ENCODE measurements at places on chromosomes 4 and X. TPM values are rescaled to one million over a fixed set of nuclear protein-coding genes. Genes with fewer than 3 reads are reported as not detected.

DNA sequence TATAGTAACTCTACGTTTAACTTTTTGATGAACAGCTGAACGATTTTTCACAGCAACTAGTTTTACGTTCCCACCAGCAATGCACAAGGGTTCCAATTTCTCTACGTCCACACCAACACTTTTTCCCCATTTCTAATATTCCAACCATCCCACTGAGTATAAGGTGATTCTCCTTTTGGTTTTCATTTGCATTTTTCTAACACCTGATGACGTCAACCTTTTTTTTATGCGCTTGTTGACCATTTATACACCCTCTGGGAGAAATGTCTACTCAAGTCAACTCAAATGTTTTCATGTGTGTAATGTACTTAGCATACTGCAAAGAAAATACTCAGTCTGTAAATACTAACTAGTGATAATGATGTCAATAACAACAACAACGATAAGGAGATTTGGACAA is 177.2 kb upstream of the TENM3 start:
- no peak for DNase-seq

GRCh38 chr4:102139132-102139573 is 206.1 kb downstream of the SLC39A8 start:
- DNase-seq: no peak

The ATP2B3 gene
- 0.28 TPM for polyA plus RNA-seq

DNA sequence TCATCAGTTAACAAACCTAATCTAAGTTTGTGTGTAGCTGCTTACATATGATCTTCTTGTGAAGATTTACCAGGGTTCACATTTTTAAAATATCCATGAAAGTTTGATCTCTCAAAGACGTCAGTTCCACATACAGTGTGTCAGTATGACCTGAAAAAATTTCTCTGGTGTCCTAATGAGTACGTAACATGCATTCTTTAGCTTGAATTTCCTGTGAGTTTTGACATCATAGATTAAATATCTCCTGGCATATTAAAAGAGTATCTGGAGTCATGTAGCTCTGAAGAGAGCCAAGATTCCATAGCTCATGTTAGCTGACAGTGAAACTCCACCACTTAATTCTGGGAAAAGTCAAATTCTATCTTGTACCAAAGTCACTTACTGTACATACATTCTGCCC is 43.9 kb upstream of the PDLIM5 start:
- no peak for DNase-seq

- no peak for DNase-seq
These were observed 89.2 kb downstream of the GATB start for GRCh38 chr4:151671541-151672059.

- no peak for DNase-seq
These were observed 60.3 kb downstream of the EGF start for GRCh38 chr4:109972786-109973528.

The AMTN gene
- polyA plus RNA-seq: not detected

DNA sequence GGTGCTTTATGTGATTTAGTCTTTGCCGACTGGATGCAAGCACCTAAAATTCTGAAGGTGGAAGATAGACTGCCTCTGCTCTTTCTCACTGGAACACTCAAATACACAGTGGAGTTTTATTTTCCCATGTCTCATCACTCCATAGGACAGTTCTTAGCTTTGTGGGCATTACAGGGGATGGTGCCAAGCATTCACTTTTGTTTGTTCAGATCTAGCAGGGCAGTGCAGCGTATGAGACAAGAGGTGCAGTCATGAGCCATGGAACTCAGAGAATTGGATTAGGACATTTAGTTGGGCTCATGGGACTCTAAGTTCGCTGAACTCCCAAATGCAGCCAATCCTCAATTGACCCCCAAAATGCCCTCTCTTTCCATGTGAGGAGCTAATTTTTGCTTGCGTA is 1136.9 kb upstream of the PRKX start:
- DNase-seq: no peak

DNA sequence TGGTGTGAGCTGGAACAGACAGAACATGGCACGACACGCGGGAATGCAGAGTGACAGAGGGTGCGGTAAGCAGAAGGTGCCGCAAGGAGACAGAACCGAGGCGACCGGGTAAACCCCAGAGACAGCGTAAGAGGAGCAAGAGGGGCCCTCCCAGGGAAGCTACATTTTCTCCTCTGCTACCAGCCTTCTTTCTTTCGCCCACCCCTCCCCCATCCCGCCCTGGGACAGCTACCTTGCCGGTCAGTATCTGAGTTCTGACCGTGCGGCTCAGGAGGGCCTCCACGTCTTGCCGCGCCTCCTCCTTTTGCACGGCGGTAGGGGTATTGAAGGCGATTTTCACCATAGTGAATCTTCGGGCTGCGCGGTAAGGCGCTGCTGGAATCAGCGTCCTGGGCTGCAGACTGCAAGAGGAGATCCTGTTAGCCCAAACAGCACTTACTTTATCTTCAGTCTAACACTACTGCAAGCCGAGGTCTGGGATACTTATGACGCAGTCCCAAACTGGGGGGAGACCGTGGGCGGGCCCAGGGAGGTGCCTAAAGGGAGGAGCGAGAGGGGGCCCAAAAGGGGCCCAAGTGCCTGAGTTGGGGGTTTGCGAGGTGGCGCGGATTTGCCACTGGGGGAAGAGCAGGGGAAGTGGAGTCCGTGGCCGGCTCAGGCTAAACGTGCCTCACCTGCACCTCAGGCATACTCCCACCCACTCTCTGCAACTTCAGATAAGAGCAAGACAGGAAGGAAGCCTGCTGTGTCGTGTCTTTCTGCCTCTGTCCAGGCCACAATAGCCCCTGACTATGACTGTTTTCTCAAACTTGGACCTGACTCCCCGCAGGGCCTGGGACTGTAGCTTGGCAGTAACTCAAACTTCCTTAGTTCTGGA is at the start of gene ITM2A:
TSS of gene ITM2A (minus strand) at position 462 of the 877 bp plus-strand sequence. CDS start at position 343, 119 bp downstream.
- no peak for DNase-seq

The CSAG2 gene
- polyA plus RNA-seq: not detected

DNA sequence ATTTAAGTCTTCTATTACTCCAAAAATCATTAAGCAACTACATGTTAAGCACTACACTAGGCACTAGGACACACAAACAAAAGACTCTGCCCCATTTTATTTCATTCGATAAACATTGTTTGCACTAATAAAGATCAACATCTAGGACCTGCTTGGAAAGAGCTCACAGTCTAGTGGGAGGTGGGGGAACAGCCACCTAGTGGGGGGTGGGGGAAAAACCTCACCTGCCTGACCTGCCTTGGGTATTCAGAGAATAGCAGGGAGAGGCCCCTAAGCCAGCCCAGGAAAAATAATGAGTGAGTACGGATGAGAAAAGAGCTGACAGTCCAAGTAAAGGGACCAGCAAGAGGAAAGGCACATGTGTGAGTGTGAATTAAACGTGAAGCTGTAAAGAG is 52.2 kb downstream of the PRDM5 start:
- no peak for DNase-seq

DNA sequence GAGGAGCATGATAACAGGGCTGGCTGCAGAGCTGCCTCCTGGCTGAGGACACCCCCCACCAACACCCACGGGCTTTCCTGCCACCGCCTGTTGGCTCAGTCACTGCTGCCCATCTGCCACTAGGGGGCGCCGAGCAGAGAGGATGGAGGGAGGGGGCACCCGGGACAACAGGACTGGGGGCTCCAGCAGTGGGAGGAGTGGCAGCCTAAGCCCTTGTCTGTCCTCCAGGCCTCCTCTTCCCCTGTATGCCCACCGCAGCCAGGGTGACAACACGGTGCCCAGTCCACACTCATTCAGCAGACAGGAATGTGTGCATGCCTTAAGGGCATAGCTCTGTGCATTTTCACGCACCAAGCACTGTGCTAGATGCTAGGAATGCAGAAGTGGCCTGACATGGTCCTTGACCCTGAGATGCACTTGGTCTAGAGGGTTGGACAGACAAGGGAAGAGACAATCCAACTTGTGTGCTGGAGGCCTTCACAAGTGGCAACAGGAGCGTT is 149.9 kb downstream of the AMMECR1 start:
- no peak for DNase-seq

- DNase-seq: no peak
These were observed 147.7 kb downstream of the DCK start for GRCh38 chr4:71141125-71141524.

DNA sequence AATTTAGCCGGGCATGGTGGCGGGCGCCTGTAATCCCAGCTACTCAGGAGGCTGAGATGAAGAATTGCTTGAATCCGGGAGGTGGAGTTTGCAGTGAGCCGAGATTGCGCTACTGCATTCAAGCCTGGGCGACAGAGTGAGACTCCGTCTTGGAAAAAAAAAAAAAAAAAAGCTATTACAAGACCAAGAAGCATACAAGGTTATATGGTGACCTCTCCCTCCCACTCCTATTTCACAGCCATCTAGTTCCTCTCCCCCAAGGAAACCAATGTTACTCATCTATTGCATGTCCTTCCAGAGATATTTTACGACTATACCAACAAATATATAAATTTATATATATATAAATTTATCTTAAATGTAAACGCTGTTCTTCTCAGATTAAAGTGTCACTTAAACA is 3.2 kb downstream of the SLC9A7 start:
- no peak for DNase-seq

GRCh38 chr4:162938738-162939485 is 227.8 kb downstream of the NAF1 start:
- no peak for DNase-seq

GRCh38 chr4:142585411-142585810 is 260.7 kb downstream of the INPP4B start:
- no peak for DNase-seq

DNA sequence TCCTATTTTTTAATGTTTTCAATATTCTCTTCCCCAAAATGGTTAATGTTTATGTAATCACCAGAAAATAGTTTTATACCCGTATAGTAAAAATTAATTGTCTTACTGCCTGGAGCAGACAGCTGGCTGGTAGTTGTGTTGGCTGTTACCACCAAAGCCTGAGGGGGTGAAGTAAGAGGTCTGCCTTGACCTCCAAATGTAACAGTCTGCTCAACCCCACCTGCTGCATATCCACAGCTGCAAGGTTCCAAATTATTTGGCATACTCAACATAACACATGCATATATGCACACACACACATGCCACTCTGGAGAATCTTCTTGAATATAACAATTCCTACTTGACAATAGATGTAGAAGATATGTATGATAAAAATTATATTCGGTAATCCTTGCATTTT is 624.3 kb downstream of the ADGRL3 start:
- DNase-seq: no peak

The KLHL5 gene
- 35.5 TPM for polyA plus RNA-seq

The GPC4 gene
- polyA plus RNA-seq: 19.6 TPM

The PNMA6F gene
- polyA plus RNA-seq: 0.44 TPM

GRCh38 chr4:88091378-88091777 is 67.1 kb downstream of the ABCG2 start:
- DNase-seq: no peak

The SGMS2 gene
- polyA plus RNA-seq: 14.2 TPM

DNA sequence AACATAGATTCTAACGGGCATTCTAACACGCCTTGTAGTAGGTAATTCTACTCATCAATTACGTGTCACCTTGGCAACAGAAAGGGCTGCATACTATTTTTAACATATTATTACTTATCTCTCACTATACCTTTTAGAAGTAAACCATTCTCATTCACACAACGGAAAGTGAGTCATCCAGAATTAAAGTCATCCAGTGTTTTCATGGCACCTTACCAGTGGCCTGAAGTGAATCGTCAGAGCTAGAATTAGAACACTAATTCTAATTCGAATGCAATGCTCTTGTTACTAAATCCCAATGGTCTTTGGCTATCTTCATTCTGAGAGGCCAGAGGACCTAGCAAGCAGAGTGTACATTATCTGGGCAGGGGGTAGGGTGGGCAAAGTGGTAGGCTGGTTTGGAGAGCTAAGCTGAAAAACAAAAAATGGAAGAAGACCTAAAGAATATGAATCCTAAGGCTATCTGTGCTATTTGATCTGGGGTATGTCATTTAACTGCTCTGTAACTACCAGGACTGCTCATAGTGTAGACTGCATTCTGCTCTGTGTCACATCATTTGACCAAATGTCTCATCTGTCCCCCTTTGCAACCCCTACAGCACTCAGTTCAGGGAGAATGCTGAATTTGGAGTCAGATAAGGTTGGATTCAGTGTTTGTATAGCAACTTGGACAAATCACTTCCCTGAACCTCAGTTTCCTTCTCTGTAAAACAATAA is 96.5 kb downstream of the HDAC8 start:
- DNase-seq: no peak

The HAND2 gene
- polyA plus RNA-seq: not detected

- no peak for DNase-seq
These were observed 312.0 kb downstream of the PDGFC start for GRCh38 chr4:156659570-156659969.

DNA sequence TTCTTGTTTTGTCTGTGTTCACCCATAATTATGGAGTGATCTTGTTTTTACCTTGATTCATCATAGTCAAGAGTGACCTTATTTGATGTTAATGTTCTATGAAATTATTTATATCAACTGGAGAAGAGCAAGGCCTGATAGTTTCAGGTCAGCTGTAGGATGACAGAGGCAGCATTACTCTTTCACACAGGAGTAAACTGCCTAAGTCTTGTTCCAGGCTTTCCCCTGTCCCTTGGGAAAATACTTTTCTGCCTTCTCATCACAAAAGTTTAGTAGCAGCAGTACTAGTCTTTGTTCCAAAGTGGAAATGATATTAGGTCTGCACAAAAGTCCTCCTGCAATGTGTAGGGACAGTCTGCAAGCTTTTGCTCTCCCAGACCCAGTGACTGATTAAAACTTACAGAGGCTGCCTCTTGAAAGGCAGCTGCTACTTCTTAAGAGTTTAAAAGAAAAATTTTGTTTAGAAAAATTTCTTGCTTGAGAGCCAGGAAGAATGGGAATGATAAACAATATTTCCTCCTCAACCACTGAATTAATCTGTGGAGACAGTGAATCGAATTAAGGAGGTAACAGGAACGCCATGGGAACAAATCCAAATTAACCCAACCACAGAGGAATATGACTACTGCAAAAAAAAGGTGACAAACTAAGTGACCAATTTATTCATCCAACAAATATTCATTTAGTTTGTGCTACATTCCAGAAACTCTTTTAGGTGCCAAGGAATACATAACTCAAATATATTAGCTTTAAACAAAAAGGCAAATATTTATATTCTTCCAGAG is 991.4 kb upstream of the PABPC4L start:
- no peak for DNase-seq

GRCh38 chr4:3877236-3877635 is 111.1 kb downstream of the ADRA2C start:
- DNase-seq: no peak

The ANXA3 gene
- polyA plus RNA-seq: 72.0 TPM

The HS6ST2 gene
- polyA plus RNA-seq: 21.0 TPM

GRCh38 chrX:107659286-107659685 is 31.0 kb downstream of the PRPS1 start:
- no peak for DNase-seq

The PDCL2 gene
- polyA plus RNA-seq: not detected

DNA sequence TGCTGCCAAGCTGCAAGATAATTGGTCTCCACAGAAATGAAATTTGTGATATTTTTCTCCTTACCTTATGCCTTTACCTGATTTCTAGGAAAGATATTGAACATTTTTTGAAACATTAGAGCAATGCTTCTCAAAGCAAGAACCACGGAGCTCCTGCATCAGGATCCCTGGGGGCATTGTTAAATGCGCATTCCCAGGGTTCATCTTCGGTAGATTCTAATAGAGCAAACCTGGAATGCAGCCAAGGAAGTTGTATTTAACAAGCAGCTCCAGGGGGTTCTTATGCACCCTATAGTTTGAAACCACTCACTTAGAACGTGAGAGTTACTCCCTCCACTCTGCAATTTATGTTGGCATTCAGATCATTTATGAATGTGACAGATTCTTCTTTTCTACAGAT is 126.2 kb downstream of the SLC39A8 start:
- DNase-seq: no peak

- no peak for DNase-seq
These were observed 163.5 kb downstream of the PPP3CA start for GRCh38 chr4:101183666-101184373.

The FREM3 gene
- 0.19 TPM for polyA plus RNA-seq
